ENCODE measurements at places on chromosomes 2 and 18.

- DNase-seq, result peak; percentile 84
These were observed 59.6 kb downstream of the LONRF2 start for GRCh38 chr2:100262555-100263320.

GRCh38 chr2:40158781-40159180 is 293.1 kb downstream of the SLC8A1 start:
- DNase-seq, result no peak

DNA sequence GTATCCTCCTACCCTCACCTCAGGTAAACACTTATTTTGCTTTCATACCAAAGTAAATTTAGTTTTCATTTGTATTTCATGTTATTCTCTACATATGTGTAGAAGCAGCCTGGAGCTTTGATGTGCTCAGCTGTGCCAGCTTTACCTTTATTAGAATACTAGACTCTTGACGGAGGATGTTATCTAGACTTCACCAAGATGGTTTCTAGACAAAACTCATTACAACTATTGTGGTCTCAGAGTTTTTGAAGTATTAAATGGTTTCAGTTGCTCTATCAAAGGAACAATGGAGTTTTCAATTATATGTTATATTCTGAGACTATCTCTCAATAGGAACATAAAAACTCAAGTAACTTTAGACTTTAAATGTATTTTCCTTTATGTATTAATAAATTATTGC is 5.0 kb upstream of the IL18RAP start:
- DNase-seq, result no peak

DNA sequence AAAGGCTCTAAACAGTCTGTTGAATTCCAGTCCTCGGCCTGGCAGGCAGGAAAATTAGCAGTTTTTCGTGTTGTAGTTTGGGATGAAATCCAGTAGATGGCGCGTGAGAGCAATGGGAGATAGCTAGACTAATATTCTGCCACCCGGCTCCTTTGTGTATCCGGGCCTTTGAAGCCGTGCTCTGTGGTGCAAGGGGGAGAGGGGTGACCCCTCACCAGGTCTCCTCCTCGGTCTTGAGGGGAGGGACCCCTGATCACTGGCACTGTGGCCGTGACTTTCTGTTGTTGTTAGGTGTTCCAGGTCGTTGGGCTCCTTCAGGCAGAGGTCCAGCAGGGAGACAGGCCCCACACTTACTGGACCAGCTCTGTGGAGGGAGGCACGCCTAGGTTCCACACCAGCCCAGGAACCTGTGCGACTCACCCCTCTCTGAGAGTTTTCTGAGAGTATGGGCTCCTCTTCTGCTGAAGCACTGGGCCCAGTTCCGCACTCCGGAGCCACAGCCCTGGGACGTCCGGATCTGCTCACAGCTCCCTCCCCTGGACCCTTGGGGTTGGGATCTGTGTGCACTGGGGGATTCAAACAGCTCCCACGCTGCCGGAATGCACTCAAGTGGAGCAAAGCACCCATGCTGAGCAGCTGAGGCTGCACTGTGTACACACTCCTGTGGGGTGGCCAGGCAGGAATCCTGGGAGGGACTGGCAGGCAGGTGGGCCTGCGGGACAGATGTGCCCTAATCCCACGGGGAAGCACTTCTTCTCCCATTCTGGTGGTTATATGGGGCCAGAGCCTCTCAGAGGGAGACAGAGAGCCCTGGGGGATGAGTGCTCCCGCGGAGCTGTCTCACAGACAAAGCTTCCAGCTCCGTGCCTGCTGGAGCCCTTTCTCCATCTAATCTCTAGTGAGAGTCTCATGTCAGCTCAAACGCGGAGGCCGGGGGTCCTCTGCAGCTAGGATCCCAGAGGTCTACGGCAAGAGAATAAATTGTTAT is 8.8 kb downstream of the GKN2 start:
- no peak for DNase-seq

- DNase-seq, result no peak
These were observed 1546.3 kb downstream of the LRP1B start for GRCh38 chr2:140584471-140584870.

- no peak for DNase-seq
These were observed 57.5 kb downstream of the CXCR4 start for GRCh38 chr2:136060416-136060815.

GRCh38 chr2:175579646-175580045 is 398.1 kb upstream of the ATP5MC3 start:
- no peak for DNase-seq

DNA sequence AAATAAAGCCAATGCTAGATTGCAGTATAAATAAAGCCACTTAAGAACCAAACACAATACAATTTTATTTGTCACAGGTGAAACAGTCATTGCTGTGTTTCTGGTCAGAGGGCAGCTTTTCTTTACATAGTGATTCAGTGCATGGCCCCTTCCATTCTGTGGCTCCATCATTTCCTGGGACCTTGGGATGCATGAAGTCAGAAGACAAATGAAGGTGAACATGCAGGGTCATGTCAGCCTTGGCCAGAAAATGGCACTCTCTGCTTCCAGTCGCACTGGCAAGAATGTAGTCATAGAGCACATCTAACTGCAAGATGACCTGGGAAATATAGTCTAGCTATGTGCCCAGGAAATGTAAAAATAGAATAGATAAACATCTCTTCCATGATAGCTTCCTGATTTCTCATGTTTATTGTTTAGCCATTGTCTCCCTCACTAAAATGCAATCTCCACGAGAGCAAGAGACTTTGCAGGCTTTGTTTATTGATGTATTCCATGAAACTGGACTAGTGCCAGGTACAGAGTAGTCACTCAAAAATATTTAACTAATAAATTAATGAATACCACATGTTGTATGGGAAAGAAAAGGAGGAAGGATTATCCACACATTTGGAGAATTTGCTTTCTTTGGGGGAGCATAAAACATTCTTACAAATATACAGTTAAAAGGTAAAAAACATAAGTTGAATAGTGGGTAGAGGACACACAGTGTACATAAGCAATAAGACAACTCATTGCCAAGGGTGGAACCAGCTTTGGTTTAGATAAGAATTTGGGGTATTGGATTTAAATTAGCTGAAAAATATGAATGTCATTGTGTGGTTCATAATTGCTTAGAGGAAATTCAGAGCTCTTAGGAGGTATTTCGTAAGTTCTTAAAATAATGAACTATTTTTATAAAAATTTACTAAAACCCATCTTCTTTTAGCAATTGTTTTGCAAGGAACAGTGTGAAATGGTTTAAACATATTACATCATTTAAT is 343.8 kb downstream of the PID1 start:
- no peak for DNase-seq

GRCh38 chr18:59054496-59055287 is 85.0 kb upstream of the SEC11C start:
- no peak for DNase-seq

DNA sequence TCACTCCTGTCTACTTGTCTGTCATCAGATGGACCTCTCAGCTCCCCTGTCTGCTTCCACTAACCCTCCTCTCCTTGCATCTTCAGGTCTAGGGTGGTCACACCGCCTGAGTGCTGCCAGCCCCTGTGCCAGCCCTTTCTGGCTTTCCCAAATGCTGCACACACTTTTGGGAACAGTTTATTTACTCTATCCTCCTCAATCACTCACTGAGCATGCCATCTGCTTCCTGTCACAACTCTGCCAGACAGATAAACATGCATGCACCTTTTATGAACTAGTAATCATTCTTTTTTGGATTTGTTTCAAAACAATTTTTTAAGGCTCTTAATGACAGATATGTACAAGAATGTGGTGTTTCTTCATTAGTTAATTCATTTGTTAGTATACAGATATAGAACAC is 56.3 kb upstream of the CCDC195 start:
- no peak for DNase-seq

- DNase-seq, result peak; percentile 83
These were observed 73.2 kb downstream of the LRRFIP1 start for GRCh38 chr2:237700512-237701032.

GRCh38 chr2:63871864-63872263 is 30.2 kb downstream of the UGP2 start:
- DNase-seq, result no peak

GRCh38 chr2:95349568-95350322 is 52.6 kb downstream of the KCNIP3 start:
- no peak for DNase-seq

DNA sequence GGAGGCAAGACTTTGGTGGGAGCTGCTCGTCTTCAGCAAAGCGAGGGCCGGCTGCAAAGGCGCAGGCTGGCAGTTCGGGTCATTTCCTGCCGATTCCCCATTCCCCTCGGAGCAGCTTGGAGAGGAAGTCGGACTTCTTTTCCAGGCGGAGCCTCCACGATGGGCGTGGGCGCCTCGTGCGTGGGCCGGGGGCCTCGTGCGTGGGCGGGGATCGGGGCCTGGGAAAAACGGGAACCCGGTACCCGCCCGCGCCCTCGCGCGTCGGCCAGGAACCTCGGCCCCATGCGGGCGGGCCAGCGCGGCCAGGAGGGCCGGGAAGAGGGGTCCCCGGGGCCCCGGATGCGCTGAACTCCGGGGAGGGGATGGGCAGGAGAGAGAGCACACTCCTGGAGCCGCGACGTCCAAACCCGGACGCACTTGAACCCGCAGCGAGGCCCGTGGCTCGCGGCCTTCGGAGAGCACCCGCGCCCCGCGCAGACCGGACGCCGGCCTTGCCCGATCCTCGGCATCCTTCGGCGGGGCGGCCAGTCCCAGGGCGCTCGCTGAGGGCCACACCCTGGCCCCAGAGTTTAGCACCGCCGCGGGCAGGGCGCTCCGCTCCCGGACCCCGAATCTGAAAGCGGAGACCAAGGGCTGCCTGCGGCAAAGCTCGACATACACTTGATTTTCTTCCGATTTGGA is 368.4 kb downstream of the MTX2 start:
- peak; percentile 68 for DNase-seq

- DNase-seq, result peak; percentile 51
These were observed 407.9 kb downstream of the DCC start for GRCh38 chr18:52747869-52748268.

GRCh38 chr2:134325696-134326095 is 71.8 kb downstream of the MGAT5 start:
- DNase-seq, result no peak

DNA sequence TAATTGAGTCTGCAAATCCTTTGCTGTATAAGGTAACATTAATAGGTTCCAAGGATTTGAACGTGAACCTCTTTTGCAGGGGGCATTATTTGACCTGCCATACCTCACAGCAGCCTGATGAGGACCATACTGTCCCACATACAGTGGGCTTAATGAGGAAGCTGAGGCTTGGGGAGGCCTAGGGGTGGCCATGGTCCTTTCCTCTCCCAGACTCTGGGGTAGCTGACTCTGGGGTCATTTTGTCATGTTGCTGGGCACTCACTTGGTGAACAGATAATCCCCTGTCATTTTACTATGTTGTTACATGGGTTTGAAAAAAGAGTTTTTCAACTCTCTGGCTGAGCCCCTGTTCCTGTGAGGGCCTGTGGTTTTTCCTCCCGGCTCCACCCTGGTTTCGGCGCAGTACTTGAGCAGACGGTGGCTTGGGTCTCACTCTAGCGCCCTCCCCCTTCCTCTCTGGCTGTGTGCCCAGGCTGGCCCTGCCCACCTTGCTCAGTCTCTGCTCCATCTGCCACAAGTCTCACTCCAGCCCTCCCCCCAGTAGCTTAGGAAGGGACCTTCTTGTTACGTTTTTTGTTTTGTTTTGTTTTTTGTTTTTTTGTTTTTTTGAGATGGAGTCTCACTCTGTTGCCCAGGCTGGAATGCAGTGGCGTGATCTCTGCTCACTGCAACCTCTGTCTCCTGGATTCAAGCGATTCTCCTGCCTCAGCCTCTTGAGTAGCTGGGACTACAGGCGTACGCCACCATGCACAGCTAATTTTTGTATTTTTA is 21.0 kb downstream of the INPP4A start:
- peak; percentile 87 for DNase-seq

DNA sequence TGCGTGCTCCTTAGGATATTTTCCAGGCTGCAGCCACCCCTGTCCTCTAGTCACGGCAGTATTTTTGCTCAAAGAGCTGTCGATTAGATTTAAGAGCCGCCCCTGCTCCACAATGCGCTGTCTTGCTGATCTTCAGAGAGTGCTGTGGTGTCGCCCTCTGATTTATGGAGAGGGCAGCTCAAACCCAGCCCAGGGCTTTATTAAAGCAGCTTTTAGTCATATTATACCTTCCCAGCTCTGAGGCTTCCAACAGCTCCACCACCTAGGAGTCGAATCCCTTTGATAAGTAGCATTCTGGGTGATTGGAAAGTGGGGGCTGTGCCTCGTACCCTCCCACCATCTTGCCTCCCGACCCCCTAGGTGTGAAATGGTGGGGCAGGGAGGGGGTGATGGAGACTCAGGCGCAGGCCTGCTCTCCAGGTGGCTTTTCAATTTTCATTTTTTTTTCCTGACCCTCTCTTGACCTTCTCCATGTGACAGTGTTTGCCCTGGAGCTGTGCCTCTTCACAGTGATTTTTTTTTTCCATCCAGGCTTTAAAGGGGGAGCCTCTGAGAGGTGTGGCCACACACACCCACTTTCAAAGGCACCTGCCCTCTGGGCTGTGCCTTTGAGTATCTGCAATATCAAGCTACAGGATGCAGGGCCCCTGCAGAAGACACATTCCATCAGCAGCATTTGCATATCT is 53.1 kb upstream of the NRP2 start:
- no peak for DNase-seq

- DNase-seq, result no peak
These were observed 53.5 kb upstream of the LCLAT1 start for GRCh38 chr2:30393510-30393909.

DNA sequence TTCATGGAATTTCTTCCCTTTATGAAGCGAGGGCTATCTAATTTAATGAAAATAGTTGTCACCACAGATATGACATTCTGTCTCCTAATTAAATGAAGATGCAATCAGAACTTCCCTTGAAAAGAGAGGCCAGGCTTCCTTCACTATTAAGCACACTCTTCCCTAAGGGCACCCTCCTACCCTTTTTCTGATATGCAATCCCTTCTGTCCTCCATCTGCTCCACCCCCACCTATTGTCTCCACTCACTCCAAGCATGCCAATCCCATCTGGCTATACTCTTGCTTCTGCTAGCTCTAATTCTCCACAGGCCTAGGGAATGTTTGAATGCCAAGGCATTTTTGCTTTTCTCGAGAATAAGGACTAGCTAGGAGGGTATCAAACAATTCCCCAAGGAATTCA is 818.4 kb upstream of the FSHR start:
- no peak for DNase-seq

DNA sequence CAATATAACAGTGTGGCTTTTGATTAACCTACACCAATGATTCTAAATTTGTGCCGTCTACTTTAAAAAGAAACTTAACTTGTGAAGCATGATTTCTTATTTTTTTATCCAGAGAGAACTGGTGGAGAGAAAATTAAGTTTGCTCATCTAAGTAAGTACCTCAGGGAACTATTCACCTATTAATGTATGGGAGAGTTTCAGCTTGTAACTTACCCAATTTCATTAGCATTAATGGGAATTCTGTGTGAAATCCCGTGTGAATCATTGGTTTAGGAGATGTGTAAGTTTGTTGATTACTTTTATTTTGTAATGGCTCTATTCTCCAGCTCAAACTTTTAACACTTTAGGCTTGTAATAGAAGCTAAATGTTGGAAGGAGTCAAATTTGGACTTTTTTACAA is 1061.5 kb downstream of the TDRD15 start:
- no peak for DNase-seq
